ENCODE measurements at places on chromosomes 1 and 21. TPM values are rescaled to one million over a fixed set of nuclear protein-coding genes. Genes with fewer than 3 reads are reported as not detected.

Gene NEXN
- total RNA-seq, result 7.0 TPM

Gene F13B
- not detected for total RNA-seq

Gene TNFRSF1B
- total RNA-seq, result 0.54 TPM

Gene C4BPA
- 0.33 TPM for total RNA-seq

Gene DMBX1
- total RNA-seq, result 0.99 TPM

Gene MANEAL
- total RNA-seq, result 26.9 TPM

Gene CRP
- total RNA-seq, result not detected

Gene SLC25A34
- 0.48 TPM for total RNA-seq
